ENCODE measurements at places on chromosomes 11 and 22. TPM values are rescaled to one million over a fixed set of nuclear protein-coding genes. Genes with fewer than 3 reads are reported as not detected.

DNA sequence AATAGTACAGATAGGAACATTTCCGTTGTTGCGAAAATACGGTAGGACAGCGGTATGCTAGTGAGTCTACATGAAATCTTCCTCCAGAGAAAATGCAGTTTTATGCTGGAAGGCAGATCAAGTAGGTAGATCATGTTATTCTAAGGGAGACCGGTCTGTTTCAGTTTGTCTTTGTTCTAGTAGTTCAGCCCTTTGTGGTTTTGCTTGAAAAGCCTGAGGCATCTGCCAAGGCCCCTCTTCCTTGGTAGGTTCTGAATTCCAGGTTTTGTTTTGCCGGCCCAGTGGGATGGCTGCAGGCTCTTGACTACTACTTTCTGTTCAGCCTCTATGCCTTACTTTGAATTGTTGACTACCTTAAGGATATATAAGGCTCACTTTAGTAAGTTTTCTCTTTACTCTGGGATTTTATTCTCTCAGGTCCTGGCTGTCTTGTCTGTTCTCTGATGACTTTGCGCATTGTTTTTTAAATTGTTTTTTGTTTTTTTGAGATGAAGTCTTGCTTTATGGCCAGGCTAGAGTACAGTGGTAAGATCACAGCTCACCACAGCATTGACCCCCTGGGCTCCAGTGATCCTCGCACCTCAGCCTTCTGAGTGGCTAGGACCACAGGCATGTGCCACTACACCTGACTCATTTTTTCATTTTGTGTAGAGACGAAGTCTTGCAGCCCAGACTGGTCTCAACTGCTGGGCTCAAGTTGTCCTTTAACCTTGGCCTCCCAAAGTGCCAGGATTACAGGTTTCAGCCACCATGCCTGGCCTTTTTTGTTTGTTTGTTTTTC lies 53.7 kb downstream of the HIPK3 start:
- DNase-seq: no peak

Gene TUBA8
- total RNA-seq: 0.42 TPM

- DNase-seq: no peak
These were observed 3.7 kb downstream of the IGSF22 start for GRCh38 chr11:18722293-18722637.

DNA sequence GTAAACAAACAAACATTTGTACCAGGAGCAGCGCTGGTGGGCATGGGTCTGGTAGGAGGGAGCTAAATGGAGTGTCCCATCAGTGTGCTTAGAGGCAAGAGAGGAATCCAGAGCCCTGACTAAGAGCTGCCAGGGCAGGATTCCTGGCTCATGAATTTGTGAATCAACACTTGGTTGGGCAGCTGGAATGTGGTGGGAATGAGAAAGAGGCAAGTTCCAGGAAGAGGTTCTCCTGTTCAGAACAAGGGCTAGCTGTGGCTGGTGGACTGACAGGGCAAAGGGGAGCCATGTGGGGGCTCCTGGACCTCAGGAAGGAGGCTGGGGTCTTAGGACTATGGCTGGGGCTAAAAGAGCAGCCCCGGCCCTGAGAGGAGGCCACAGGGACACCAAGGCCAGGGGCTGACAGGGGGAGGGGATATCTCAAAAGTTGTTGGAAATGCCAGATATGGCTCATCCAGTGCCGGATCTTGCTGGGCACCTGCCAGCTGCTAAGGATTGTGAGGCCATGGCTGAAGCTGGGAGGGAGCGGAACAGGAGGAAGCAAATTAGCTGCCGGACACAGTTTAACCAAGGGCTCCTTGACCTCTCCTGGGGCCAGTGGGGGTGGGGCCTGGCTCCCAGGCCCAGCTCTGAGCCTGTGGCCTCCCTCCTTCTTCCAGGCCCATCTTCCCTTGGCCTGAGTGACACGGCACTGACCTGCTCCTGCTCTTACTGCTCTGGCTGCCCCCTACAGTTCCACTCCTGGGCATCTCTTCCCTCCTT lies 14.6 kb upstream of the P2RY6 start:
- no peak for DNase-seq
